HEK293T (cell line): ENCODE measurements at places on chromosomes 12 and 14.
A peak's percentile ranks its signal among the peaks of the same experiment; 100 is the strongest.

- DNase-seq = no peak
Measured at GRCh38 chr12:23290627-23291330, 658.7 kb downstream of the SOX5 start.

DNA sequence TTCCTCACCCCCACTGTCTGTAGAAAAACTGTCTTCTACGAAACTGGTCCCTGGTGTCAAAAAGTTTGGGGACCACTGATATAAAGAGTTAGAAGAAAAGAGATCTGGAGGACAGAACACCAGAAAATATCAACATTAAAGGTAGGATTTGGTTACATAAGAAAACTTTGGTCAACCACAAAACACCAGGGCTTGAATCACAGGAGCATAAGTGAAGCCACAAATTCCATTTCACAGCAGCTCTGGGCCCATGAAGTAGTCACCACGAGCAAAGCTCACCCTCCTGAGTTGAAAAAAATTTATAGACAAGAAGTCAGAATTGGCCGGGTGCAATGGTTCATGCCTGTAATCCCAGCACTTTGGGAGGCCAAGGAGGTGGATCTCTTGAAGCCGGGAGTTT, 19.4 kb downstream of the RALGAPA1 start:
- no peak for DNase-seq

DNA sequence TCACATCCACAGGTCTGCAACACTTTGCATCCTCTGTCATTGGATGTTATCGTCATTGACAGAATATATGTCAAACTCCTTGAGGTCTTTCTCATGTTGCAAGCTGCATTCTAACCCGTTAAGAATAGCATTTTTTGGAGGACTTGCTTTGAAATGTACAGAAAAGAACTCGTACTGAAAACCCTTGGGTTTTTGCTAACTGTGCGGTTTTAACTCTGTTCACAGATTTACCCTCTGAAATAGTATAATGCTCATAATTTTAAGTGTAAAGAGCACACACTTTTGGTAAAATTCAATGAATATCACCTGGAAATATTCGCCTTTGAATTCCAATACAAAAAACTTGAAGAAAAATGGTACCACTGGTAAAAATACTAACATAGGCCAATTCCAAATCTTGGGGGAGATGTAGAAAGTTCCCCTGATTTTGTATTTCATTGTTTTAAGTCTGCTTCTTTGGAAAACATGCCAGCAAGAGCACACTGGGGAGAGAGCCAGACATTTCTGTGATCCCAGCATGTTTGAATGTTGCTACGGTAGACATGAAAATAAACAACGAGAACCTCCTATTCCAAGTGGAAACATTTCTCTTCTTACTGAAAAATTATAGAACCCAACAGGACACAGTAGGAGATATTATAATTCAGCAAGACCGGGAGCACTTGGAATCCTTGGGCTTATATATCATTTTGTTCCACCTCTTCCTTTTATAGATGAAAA, 446.0 kb downstream of the AEBP2 start:
- no peak for DNase-seq

- no peak for DNase-seq
Measured at GRCh38 chr12:122820838-122821271, 14.4 kb upstream of the HIP1R start.

- no peak for DNase-seq
Measured at GRCh38 chr14:66677780-66678179, 169.8 kb downstream of the GPHN start.

- DNase-seq = no peak
Measured at GRCh38 chr12:118746960-118747359, 234.4 kb upstream of the SRRM4 start.

GRCh38 chr14:74618078-74618952, 6.3 kb upstream of the LTBP2 start:
- DNase-seq = no peak

GRCh38 chr12:19689801-19690472, 250.6 kb downstream of the AEBP2 start:
- no peak for DNase-seq

DNA sequence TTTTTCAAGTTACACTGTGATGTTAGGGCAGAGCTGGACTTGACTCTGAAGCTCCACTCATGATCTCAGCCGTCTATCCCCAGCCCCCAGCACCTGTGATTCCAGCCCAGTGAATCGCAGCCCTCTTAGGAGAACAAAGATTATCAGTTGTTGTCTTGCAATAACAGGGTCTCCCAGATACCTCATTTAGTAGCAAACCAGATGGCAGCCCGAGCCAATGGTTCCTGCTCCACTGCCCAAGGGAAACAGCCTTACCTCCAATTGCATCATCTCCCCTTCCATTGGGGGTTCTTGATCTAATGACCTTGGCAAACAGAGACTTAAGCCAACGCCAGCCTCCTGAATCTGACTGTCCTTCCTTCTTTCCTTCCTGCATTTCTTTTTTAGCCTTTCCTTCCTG, 371.2 kb downstream of the BCL11B start:
- DNase-seq = no peak

- DNase-seq = no peak
Measured at GRCh38 chr12:128729628-128730121, 94.1 kb downstream of the SLC15A4 start.

GRCh38 chr12:62861586-62861985, 73.4 kb downstream of the PPM1H start:
- no peak for DNase-seq

- DNase-seq = no peak
Measured at GRCh38 chr14:52848626-52849025, 57.2 kb upstream of the GNPNAT1 start.

DNA sequence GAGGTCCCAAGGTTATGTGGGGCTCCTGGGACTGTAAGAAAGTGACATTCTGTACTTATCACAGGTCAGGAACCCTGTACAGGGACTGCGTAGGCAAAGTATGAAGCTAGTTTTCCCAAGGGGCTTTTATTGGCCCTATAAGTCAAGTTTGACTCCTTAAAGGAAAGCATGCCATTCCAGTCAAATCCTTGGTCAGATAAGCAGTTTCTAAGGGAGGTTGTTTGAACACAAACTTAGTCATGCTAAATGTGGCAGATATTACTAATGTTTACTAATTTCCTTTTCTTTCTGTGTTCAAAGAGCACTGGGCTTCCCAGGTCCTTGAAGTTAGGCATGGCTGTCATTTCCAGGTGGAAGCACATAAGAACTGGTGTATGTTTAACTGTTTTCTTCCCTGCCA, 472.4 kb downstream of the ATP23 start:
- no peak for DNase-seq

DNA sequence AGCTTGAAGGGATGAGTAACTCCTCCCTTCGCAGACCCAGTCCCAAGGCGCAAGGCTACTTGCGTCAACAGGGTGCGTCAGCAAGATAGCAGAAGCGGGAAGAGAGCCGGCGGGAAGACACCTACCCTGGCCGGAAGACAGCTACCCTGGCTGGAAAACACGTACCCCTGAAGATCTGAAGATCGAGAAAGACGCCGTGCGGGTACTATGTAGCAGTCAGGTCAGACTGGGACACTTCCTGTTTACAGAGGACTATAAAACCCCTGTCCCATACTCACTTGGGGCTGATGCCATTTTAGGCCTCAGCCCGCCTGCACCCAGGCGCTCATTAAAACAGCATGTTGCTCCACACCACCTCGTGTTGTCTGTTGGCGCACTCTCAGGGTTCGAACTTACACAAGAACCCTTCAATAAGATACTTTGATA, 80.9 kb downstream of the ABCD2 start:
- no peak for DNase-seq

DNA sequence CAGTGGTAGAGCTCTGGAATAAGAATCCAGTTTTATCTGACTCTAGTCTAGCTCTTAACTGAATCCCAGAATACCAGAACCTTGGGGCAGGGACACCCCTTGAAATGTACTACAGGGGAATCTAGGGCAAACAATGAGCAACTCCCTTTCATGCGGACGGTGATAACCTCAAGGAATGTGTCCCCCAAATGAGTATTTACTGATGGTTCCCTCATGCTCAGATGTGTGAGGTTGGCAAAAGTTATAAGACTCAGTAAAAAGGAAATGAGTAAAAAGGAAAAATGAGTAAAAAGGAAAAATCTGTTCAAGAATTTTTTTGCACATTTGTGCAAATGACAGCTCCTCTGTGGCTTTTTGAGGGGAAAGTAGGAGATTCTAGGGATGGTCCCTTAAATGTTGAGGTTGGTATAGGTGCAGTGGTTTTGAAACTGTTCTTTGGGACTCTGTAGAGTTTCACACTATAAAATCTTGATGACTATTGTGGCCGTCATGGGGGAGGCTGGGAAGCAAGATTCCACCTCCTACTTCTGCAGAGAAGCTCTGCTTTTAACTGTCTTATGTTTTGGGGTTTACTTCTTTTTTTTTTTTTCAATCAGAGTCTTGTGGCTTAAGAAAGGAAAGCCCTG, 58.6 kb downstream of the NRXN3 start:
- DNase-seq = no peak

DNA sequence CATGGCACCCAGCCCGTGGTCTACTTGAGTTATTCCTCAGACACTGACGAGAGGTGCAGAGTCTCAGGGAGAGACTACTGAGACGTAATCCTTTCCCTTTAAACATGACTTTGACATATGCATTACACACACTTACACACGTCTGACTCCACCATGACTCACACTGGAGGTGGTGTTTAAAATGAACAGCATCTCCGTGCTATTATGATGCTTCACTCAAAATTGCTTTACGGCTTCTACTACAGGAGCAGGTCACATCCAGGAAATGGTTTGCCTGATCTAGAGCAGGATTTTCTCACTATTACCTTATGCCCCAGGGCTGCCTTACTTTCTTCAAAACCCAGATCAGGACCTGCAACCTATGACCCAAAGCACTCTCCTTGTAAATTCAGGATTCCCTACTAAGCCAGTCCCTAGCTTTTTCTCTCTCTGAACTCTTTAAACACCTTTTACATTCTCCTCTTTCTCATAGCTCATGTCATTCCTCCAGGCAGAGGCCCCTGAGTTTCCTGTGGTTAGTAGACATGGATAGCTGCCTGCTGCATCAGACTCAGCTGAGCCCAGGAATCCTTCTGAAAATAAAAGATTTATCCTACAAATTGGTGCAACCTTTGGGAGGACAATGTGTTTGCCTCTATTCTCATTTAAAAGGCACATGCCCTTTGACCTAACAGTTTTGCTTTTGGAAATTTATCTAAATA, 31.2 kb downstream of the TMCC3 start:
- no peak for DNase-seq

DNA sequence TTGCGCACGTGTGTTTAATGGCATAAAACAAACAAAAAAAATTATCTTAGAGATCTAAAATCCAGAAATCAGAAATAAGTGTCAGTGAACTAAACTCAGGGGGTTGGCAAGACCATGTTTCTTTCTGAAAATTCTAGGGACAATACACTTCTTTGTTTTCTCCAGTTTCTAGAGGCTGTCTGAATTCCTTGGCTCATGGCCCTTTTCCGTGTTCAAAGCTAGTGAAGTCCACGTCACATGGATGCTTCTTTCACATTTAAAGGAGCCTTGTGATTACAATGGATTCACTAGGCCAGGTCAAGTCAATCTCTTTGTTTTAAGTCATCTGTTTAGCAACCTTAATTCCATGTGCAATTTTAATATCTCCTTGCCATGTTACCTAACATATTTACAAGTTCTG, 22.4 kb downstream of the SLCO1B3 start:
- no peak for DNase-seq

GRCh38 chr14:60225265-60225664, 23.8 kb upstream of the PPM1A start:
- DNase-seq = no peak

DNA sequence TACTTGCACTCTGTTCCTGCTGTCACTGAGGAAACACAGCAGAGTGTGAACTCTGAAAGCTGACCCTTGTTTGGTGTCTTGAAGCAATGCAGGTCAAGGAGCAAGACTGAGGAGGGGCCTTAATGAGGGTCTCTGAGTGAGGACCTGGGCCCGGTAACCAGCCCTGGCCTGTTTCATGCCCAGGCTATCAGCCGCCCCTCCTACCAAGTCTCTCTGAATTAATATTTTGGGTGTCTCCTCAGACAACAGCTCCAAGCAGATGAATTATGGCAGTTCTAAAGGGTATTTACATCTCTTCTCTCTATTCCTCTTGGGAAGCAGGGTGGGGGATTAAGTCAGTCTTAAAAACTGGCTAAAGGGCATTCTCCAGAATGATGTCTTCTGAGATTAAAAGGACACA, 394.5 kb downstream of the ZFP36L1 start:
- no peak for DNase-seq

- peak; percentile 49 for DNase-seq
Measured at GRCh38 chr12:40325349-40325960, 100.7 kb downstream of the LRRK2 start.

- no peak for DNase-seq
Measured at GRCh38 chr12:69524331-69524630, 54.1 kb downstream of the FRS2 start.

DNA sequence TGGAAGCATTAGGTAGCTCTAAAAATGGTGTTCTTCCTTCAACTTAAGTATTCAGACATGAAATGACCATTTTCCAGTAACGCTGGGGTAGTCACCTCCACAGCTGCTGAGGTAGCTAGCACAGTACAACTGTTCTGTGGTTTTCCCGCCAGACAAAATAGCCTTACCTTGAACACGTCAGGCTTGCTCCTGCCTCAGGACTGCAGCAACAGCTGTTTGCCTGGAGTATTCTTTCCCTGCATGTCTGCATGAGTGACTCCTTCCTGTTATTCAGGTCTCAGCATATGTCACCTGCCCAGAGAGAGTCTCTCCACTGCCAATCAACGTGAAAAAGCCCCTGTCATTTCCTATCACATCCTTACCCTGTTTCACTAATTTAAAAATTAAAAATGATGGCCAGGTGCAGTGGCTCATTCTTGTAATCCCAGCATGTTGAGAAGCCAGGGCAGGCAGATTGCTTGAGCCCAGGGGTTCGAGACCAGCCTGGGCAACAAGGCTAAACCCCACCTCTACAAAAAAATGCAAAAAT, 37.9 kb downstream of the WDR89 start:
- DNase-seq = no peak

GRCh38 chr14:23622990-23623389, 13.2 kb upstream of the DHRS2 start:
- no peak for DNase-seq

GRCh38 chr14:20429801-20430669, 5.9 kb downstream of the KLHL33 start:
- no peak for DNase-seq

- DNase-seq = no peak
Measured at GRCh38 chr12:53004178-53004577, 2.1 kb upstream of the EIF4B start.

DNA sequence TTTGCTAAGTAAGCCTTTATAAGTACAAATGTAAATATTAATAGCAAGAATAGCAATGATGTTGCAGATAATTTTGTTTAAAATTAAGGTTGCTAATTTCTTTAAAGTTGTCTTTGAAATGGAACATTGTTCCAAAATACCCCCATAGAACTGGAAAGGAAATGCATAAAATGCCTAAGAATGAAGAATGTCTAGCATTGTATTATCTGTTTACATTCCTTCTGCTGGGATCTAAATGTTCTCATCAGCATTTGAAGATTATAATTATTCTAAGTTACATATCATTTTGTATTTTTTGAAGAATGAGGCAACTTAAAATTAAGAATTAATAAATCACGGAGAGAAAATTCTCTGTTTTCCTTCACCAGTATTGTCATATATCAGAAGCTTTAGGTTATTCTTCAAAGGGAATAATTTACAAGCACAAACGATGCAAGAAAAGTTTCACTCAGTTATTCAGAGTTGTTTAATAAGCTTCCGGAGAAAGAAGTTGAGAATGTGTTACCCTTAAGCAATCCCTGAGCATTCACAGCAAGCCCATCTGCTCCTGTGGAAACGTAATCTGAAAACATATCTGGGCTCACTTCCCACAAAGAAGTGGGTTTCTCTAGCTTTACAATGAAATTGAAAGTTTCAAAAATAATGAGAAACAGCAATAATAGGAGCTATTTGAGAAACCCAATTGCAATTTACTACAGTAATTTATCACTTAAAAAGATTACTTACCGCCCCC, 21.3 kb downstream of the SLC6A15 start:
- no peak for DNase-seq

- no peak for DNase-seq
Measured at GRCh38 chr14:51596488-51597117, 55.1 kb upstream of the FRMD6 start.
